ENCODE measurements at places on chromosomes 12 and 14.
A peak's percentile ranks its signal among the peaks of the same experiment; 100 is the strongest.

DNA sequence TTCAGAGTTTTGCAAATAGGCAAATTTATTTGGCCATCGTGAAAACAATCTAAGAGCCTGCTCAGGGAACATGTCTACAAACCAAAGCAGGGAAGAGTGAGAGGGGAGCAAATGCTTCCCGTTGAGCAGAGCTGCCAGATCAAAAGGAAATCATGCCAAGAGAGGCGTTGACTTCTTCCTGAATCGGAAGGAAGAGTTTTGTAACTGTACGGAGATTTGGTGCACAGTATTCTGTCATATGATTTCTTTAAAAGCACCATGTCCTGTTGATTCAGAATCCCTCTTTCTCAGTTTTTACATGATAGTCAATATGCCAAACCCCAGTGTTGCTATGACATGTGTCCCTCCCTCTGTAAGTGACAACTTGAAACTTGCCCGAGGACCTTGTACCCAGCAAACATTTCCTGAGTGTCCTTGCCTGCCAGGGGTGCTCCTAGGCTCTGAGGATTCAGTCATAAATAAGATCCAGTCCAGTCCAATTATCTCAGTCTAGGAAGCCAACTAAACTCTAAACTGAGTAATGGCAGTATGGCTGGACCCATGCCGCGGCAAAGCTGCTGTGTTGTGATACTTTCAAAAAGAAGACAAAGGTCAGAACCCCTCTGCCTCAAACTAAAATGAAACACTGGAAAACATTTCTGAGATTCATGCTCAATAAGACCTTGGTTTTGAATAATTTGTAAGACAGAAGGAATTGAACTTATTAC lies 300.1 kb upstream of the FKBP4 start:
- DNase-seq: no peak

GRCh38 chr14:103543721-103544387 lies 14.9 kb downstream of the TRMT61A start:
- no peak for DNase-seq

GRCh38 chr14:104827177-104828055 lies 26.5 kb downstream of the ZBTB42 start:
- DNase-seq: peak; percentile 74

GRCh38 chr14:68103853-68104252 lies 284.3 kb downstream of the RAD51B start:
- no peak for DNase-seq

DNA sequence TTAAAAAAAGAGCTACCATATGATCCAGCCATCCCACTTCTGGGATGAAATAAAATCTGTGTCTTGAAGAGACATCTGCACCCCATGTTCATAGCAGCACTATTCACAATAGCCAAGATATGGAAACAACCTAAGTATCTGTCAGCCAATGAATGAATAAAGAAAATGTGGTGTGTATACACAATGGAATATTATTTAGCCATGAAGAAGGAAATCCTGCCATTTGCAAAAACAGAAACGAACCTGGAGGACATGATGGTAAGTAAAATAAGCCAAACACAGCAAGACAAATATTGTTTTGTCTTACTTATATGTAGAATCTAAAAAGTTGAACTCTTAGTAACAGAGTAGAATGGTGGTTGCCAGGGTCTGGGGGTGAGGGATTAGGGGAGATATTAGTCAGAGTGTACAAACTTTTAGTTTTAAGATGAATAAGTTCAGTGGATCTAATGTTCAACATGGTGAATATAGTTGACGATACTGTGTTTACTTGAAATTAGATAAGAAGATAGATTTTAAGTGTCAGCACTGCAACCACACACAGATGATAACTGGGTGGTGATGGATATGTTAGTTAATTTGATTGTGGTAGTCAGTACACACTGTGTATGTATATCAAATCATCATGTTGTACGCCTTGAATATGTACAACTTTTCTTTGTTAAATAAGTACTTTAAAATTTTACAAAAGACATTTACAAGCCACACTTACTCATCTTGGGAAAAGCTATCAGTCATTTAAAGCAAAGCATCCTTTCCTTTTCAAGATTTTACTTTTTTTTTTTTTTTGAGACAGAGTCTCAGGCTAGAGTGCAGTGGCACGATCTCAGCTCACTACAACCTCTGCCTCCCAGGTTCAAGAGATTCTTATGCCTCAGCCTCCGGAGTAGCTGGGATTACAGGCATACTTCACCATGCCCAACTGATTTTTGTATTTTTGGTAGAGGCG lies 89.9 kb downstream of the BICD1 start:
- no peak for DNase-seq

DNA sequence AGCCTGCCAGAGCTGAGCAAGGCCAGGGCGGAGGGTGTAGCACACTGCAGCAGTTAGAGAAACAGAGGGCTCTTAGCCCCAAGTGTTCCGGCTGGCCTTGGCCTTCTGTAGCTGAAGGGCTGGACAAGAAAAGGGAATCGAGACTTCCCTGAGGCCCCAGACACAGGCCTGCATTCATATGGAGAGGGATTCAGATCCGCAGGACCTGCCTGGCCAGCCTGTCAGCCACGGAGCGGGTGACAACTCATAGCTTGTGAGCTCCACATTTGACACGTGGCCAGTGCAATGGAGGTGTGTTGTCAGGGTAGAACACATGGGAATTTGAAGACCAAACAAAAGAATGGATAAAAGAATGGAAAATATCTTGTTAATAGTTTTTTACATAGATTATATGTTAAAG lies 182.2 kb upstream of the GSC start:
- DNase-seq: no peak

DNA sequence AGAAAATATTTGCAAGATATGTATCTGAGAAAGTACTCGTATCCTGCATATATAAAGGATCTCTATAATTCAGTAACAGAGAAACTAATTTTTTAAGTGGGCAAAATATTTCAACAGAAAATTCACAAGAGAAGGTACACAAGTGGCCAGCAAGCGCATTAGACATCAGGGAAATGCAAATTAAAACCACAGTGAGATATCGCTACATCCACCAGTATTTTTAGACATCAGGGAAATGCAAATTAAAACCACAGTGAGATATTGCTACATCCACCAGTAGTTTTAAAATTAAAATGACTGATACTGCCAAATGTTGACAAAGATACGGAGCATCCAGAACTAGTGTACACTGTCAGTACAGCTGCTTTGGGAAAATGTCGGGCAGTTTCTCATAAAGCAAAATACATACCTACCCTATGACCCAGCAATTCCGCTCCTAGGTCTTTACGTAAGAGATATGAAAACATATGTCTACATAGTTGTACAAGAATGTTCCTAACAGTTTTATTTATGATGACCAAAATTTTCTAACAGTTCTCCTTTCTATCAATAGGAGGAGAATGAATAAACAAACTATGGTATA lies 2.8 kb upstream of the KCNK13 start:
- no peak for DNase-seq

DNA sequence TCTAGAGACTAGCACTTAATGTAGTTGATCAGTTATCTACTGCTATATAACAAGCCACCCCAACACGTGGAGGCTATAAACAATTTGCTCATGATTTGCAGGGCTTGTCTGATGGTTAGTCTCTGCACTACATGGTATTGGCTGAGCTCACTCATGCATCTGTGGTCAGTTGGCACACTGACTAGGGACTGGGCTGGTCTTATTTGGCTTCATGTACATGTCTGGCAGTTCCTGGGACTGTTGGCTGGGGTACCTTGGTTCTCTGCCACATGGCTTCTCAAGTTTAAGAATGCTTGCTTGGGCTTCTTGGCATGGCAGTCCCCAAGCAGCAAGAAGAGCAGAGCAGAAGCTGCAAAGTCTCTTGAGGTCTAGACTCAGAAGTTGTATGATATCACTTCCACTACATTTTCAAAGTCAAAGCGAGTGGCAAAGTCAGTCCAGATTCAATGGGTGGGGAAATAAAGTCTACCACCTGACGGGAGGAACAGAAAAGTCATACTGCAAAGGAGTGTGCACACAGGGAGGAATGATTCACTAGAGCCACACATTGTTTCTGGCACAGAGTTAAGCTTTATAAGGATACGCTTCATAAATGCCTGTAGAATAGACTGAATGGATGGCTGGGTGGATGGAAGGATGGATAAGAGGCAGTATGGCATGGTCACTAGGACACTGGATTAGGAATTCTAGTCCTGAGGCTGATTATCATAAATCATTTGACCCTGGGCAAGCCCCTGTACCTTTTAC lies 44.8 kb upstream of the PTHLH start:
- no peak for DNase-seq

DNA sequence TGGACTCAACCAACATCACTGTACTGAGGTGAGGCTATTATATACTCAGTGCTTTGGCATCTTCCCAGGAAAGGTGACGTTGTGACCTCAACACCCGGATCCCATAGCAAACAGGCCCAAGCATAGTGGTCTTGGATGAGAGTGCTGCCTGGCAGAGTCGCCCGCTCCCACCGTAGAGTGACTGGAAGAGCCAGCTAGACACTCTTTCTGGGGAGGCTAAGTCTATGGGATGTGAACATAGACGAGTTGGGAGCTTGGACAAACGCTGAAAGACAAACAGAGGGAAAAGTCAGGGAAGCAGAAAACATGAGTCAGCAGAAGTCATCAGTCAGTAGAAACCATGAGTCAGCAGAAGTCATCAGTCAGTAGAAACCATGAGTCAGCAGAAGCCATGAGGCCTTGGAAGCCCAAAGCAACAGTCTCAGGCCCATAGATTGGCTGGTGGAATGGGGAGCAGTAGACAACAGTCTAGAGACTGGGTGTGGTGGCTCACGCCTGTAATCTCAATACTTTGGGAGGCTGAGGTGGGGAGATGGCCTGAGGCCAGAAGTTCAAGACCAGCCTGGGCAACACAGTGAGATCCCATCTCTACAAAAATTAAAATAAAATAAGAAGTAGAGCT lies 66.4 kb upstream of the MAP1LC3B2 start:
- DNase-seq: no peak

DNA sequence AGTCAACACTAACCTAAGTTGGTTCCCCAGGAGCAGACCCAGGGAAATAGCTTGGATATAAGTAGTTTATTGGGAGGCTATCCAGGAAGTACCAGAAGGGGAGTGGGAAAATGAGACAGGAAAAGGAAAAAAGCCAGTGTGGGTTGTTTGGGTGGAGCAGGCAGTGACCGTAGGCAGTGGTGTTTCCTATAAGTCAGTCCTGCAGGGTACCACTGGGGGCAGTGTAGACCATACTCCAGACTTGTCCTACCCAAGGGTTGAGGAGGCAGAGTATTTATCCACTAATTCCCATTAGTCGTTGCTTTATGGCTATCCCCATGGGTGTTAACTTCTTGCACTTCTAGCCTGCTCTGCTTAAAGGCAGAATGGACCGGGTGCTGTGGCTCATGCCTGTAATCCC lies 6.4 kb upstream of the CCDC60 start:
- DNase-seq: peak; percentile 7

DNA sequence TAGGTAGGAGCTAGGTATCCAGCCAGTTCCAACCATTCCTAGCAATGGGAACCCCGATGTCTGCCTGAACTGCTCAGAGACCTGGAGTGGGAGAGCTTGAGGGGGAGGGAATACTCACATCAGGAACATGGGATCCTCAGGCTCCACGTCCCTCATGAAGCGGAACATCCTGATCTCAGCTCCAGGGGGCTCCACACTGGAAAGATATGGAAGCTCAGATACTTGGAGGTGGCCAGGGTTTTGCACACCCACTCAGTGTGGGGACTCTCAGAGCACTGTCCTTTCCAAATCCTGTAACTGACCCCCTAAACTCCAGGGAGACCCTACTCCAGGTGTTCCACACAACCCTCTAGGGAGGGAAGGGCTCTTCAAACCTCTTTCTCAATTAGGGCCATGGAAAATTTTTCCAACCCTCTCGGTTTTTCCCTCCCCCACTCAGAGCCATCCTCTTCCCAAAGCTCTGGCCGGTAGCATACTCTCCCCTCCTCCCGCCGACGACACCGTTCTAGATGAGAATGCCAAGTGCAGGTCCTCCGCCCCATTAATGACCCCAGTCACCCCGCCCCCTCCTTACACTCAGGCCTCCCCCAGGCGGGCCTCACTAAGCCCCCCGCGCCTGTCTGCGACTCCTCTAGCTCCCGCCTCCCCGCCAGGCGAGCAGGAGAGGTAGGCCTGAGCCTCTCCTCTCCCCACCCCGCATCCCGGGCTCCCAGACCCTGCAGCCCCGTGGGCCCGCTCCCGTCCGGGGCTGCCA lies 597 bp downstream of the MLF2 start:
- DNase-seq: peak; percentile 41

- no peak for DNase-seq
These were observed 61.4 kb downstream of the WSCD2 start for GRCh38 chr12:108190529-108190928.

DNA sequence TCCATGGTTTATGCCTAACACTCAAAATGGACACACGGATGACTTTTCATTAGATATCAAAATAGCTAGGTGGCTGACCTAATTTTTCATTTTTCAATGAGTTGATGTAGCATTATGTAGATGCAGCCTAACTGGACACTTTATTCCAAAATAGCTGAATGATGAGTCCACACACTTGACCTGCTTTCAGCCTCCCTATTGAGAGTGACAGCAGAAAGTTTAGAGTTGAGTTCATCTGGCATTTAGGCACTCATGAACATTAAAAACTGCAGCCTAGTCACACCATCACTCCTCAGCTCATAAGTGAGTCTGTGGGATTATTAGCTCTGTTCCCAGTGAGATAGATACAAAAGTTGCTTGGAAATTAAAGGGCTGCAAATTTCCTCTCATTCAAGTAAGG lies 307.3 kb upstream of the PRKD1 start:
- no peak for DNase-seq

DNA sequence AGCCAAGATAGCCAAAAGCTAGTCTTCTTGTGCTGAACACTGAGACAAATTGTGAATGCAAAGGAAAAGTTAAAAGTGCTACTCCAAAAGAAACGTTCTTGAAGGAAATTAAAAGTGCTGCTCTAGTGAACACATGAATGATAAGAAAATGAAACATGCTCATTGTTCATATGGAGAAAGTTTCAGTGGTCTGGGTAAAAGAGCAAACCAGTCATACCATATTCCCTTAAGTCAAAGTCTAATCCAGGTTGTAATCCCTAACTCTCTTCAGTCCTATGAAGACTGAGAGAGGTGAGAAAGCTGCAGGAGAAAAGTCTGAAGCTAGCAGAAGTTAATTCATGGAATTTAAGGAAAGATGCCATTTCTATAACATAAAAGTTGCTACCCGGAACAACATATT lies 121.5 kb downstream of the MNAT1 start:
- no peak for DNase-seq

- peak; percentile 59 for DNase-seq
These were observed at the start of gene CRIP2 for GRCh38 chr14:105474483-105475268. Gene CRIP2, plus strand, starts transcription at chr14:105474821. Its CDS starts 42 bp downstream, at chr14:105474863.

GRCh38 chr14:61350427-61351270 lies 29.3 kb downstream of the PRKCH start:
- DNase-seq: no peak

DNA sequence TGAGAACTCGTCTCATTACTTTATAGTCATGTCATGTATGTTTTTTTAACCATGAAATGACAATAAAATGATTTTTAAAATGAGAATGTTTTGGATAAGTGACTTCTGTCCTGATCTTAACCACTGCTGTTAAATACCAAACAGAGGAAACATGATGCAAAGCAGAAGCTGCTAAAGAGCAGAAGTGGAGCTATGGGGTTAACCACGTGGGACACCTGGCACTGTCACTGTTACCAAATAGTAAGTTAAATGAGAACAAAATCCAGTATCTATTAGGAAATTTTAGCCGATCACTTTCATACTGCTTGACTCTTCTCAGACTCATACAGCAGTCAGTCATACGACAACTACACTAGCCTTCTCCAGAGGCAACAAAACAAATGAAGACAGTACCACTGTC lies 82.4 kb downstream of the SCAF11 start:
- no peak for DNase-seq

- peak; percentile 64 for DNase-seq
These were observed 228.8 kb upstream of the RGS6 start for GRCh38 chr14:71703477-71703876.
